GM13976 (cell line): ENCODE measurements at places on chromosomes 3 and 15.

DNA sequence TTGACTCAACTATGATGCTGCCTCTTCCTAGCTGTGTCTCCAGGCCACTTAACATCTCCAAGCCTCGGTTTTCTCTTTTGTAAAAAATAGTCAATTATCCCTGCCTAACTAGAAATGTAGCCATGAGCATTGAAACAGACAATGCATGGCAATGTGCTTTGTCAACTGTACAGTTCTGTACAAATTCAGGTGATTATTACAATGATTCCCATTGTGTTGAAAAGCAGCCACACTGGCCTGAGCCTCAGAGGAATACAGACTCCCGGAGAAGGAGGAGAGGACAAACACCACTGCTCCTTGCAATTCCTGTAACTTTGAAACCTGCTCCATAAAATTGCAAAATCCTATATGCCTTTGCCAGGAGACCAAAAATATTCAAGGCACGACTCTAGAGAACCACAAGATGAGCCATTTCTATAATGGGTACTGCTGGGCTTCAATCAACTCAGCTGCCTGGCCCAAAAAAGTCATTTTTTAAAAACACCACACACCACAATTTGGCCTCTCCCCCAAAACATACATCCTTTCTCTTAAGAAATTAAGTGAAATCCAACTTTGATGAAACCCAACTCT is 28.6 kb downstream of the DAPK2 start:
- DNase-seq: no peak

- DNase-seq: no peak
Measured at GRCh38 chr3:8532251-8532871, 30.7 kb downstream of the LMCD1 start.

DNA sequence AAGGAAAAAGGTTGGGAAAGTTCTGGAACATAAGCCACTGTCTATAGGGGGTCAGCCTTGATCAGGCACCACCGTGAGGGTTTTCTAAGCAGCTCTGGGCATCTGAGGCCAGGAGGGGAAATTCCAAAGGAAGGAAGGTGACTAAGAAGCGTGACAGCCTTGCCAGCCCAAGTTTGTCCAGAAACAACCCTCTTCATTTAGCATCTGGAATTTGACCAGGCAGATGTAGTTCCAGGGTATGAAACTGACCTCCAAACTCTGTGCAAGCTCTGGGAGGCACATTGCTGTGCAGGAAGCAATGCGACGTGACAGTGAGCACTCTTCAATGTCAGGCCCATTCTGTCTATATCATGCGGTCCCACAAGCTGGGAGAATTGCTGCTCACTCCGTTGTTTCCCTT is 85.4 kb upstream of the TPM1 start:
- DNase-seq: no peak

- DNase-seq: no peak
Measured at GRCh38 chr3:133367956-133368355, 31.9 kb upstream of the BFSP2 start.

DNA sequence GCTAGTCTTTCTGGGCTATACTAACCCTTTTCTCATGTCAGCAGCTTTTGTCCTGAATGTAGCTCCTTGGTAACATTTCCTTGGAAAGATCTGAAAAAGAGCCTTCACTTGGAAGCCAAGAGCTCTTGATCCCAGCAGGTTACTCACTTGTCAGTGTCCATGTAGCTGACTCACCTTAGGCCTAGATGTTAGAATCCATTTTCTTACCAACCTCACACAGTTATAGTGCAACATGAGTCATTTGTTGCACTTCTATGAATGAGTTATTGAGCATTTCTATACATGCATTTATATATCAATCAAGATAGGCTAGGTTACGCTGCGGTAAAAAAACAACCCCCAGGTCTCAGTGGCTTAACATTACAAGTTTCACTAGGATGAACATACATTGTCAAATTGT is 106.8 kb upstream of the SLC7A14 start:
- no peak for DNase-seq

GRCh38 chr3:71903112-71903495 is 118.2 kb upstream of the PROK2 start:
- no peak for DNase-seq

GRCh38 chr3:44555723-44556122 is 730 bp downstream of the ZKSCAN7 start:
- DNase-seq: peak; percentile 29

- DNase-seq: no peak
Measured at GRCh38 chr3:53258600-53259426, 3.0 kb upstream of the TKT start.

GRCh38 chr3:188051801-188052168 is 102.2 kb upstream of the LPP start:
- DNase-seq: no peak

GRCh38 chr3:184566441-184567414 is 5.1 kb downstream of the EPHB3 start:
- DNase-seq: no peak

GRCh38 chr3:133996251-133996661 is 33.5 kb downstream of the SLCO2A1 start:
- DNase-seq: no peak

GRCh38 chr15:62440362-62441105 is 275.4 kb upstream of the C2CD4B start:
- no peak for DNase-seq

GRCh38 chr15:52236013-52236412 is 44.8 kb upstream of the GNB5 start:
- no peak for DNase-seq

GRCh38 chr15:63089260-63090043 is 32.2 kb upstream of the LACTB start:
- DNase-seq: no peak

DNA sequence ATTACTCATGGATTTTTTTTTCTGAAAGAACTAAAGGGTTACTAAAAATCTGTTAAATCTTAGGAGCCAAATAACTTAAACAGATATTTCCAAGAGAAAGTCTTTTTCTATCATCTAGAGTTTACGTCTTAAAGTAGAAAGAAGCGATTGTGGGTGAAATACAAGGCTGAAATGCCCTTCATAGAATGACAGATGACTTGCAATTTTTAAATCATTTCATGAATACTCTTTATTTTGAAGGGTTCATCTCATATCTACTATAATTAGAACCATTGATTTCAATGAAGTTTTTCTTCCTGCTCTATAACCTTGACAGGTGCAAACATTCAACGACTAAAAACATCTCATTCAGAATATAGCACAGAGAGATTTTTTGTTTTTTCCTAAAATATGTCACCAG is 217.0 kb downstream of the GABRB3 start:
- DNase-seq: no peak

DNA sequence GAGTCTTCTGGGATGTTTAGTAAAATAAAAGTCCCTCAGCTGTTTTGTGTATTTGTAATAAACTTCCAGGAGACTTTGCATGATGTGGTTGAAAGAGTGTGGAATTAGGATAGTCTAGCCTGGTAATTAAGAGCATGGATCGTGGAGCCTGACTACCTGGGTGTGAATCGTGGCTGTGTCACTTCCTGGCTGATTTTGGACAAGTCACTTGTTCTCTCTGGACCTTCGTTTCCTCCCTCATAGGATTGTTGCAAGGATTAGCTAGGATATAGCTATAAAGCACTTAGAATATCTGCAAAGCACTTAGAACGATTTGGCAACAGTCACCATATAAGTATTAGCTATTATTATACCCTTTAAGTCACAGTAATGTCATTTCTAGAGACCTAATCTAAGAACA is 40.2 kb downstream of the SLMAP start:
- no peak for DNase-seq

DNA sequence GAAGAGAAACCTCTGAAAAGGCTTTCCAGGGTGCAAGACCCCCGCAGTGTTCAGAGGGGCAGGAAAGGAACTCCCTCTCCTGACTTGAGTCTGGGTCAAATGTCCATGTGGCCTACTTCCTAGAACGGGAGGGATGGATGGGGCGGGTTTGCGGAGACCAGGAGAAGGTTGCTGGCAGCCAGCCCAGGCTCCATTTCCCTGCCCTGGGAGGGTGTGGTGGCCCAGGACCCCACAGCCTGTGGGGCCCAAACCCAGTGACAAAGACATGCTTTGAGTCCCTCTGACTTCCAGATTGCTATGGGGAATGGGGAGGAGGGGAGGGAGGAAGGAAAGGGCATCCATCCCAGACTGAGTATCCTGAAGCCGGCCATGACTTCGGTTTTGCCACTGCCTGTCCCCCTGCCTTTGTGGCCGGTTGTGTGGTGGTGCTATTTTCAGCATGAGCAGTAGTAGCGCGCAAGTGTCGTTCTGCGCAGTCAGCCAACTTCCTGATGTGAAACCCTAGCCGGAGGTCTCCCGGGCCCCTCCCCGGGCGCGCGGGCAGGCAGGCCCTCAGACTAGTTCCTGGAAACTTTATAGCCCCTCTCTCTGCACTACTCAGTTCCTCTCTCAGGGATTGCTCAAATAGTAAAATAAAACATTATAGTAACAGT is 24.4 kb downstream of the MAGEF1 start:
- DNase-seq: no peak
